ENCODE measurements at places on chromosomes 16 and 17. TPM values are rescaled to one million over a fixed set of nuclear protein-coding genes. Genes with fewer than 3 reads are reported as not detected.

TMC7 gene
- 4.0 TPM for total RNA-seq

ITGAD gene
- total RNA-seq = not detected

EFNB3 gene
- 5.1 TPM for total RNA-seq

DNA sequence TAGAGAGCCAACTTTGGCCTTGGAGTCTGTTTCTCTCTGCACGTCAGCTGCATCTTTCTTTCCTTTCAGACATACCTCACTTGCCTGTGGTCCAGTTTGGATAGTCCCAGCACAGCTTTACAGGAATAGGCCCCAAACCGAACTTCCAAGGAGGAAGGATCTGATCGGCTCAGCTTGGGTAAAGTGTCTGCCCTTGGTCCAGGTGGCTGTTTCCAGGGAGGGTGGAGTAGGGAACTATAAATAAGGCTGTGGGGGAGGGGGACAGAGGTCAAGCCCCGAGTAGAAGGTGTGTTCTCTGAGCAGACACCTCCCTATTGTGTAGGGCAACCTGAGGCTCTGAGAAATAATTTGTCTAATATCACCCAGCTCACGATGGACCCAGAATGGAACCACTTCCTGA is 29.2 kb upstream of the NKD1 start:
- peak; percentile 33 for DNase-seq
- H3K27me3 ChIP-seq = no peaks in the 10 kb centered on the region
- H3K4me3 ChIP-seq = no peak overlapping the region
- H3K27ac ChIP-seq = no peak overlapping the region

DNA sequence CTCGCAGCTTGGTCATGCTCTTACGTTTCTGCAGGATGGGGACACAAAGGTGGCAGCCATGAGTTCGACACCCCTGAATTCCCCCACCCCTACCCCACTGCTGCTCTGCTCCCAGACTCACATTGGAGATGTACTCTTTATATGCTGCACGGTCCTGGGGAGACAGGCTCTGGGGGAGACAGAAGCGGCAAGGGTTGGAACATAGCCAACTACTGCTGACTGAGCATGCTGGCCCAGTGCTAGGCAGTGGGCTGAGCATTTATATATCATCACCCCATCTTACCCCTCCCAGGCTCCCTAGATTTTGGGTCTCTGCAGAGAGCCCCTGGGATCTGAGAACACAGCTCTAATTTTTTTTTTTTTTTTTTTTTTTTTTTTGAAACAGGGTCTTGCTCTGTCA is 8.1 kb upstream of the ATXN7L3 start:
- H3K4me3 ChIP-seq = no peak overlapping the region
- no peak overlapping the region for H3K27ac ChIP-seq
- DNase-seq = no peak
- H3K4me1 ChIP-seq = no peaks in the 10 kb centered on the region
- H3K27me3 ChIP-seq = no peaks in the 10 kb centered on the region
- H3K36me3 ChIP-seq = peaks cover 2% of the 10 kb centered on the region

- peaks cover 34% of the 10 kb centered on the region for H3K4me1 ChIP-seq
These were observed at the start of gene GRB7 for GRCh38 chr17:39737760-39738567. GRB7 (plus strand) TSS chr17:39737938; CDS start chr17:39742302, 4,364 bp downstream.

GRCh38 chr17:4908711-4909496 is 6.0 kb upstream of the CHRNE start:
- H3K27ac ChIP-seq = no peak overlapping the region
- peaks cover 6% of the 10 kb centered on the region for H3K4me1 ChIP-seq
- H3K4me3 ChIP-seq = no peak overlapping the region
- H3K36me3 ChIP-seq = no peaks in the 10 kb centered on the region
- peak; percentile 86 for DNase-seq
- H3K27me3 ChIP-seq = no peaks in the 10 kb centered on the region
